ENCODE measurements at places on chromosomes 5 and 9.

DNA sequence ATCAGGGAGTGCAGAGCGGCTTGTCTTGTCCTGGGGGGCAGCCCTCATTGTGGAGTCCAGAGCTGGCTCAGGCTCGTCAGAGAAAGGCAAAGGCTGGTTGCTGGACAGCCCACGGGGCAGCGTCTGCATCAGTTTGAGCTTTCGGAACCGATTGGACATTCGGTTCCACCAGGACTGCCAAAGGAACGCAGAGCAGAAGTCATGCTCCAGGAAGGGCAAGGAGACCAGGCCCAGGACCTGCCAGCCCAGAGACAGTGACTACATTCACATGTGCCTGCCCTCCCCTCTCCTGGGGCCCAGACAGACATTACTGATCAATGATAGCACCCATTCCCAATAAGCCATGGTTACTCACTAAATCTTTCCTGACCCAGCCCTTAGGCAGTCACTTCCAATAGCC lies 18.1 kb downstream of the ANKS6 start:
- DNase-seq = no peak

DNA sequence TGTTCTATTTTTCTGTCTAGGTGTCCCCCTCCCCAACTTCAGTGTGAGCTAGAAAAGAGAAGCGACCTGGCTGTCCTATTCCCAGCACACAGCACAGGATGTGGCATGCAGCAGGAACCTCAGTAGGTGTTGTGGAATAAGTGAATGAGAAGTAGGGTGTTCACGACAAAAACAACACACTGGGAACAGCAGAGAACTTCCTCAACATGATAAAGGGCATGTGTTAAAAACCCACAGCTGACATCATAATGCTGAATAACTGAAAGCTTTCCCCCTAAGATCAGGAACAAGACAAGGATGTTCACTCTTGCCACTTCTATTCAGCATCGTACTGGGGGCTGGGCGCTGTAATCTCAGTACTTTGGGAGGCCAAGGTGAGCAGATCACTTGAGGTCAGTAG lies 155.6 kb upstream of the ZNF618 start:
- DNase-seq = no peak

GRCh38 chr5:59587489-59588337 lies 305.8 kb downstream of the PDE4D start:
- no peak for DNase-seq

DNA sequence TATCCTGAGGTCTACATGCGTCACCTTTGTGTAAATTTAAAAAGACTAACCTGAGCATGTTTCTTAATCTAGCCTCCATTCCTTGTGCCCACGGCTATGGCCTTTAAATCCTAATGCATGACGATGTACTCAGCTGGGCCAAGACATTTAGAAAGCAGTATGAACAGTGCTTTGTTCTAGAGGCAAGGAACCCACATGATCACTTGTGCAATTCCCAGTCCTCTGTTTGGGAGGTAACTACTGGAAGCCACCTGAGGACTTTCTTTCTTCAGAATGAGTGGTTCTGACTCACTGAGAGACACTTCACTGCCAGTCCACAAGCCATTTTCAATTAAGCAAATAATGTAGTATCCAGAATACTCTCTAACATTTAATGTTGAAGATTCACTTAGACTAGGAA lies 181.3 kb downstream of the RAB3C start:
- DNase-seq = no peak

GRCh38 chr5:118557251-118557661 lies 431.1 kb downstream of the DTWD2 start:
- no peak for DNase-seq

DNA sequence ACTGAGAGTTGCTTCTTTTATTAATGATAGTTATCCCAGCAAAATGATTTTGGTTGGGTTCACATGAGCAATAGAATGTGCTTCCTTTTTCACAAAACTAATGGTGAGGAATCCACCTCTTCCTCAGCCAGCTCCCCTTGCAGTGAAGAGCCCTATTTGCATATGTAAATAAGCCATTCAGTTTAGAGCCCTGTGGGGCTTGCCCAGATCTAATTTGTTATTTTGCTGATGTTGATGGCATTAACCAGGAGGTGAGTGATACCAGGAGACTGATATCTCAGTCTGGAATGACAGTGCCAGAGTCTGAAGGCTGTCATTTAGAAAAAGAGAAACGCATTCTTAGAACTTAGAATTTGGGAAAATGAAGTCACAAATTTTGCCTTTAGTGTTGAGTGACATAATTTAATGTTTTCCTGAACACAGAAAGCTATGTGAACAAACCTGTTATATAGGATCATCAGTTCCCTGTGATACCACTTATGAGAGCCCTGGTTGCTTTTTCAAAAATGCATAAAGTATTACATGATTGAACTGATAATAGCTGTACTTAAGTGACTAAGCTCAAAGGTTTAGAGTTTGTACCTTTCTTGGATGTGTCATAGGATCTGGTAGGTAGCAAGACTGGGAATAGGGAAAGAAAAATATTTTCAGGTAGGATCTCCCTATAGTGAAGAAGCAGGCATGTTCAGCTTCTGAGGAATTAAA lies 271.6 kb downstream of the MAST4 start:
- DNase-seq = no peak

GRCh38 chr5:75320371-75320770 lies 16.6 kb upstream of the HMGCR start:
- DNase-seq = no peak

DNA sequence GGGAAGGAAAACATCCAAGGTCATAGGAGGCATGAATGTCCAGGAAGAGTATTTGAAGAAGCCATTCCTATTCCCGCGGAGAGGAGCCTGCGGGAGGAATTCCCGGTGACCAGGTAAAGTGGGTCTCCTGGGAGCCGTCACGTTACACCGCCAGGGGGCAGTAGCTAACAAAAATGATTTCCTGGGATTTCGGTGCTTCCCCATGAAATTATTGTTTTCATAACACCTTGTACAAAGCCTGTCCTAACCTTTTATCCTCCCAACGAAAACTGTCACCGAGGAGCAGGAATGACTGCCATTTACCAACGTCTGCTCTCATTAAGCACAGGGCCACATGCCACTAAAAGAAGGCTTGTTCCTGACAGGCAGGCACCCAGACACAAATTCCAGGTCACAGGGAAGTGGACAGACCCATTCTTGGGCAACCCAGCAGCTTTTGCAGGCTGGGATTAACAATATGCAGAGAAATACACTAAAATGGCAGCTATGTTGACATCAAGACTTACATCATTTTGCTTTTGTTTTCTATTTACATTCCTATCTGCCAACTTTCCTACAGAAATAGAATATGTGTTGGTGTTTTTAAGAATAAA lies 41.2 kb upstream of the CTSL start:
- DNase-seq = no peak

DNA sequence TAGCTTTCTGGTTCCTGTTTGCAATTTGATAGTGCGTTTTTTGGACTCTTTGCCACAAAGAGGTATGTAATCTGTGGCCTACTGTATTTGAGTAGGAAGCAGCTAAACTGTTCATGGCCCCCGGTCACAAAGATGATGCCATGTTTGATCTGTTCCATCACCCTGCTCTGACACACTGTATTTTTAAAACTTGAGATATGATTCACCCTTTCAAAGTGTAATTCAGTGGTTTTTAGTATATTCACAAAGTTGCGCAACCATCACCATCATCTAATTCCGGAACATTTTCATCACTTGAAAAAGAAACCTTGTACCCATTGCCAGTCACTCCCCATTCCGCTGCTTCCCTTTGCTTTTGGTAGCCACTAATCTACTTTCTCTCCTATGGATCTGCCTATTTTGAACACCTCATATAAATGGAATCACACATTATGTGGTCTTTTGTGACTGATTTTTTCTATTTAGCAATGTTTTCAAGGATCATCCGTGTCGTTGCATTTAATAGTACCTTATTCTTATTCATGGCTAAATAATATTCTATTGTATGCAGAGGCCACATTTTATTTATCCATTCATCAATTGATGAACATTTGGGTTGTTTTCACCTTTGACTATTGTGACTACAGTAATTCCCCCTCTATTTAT lies 141.6 kb downstream of the NR3C1 start:
- DNase-seq = no peak

- DNase-seq = no peak
Observed at GRCh38 chr9:136372561-136373299, 739 bp downstream of the CARD9 start.

DNA sequence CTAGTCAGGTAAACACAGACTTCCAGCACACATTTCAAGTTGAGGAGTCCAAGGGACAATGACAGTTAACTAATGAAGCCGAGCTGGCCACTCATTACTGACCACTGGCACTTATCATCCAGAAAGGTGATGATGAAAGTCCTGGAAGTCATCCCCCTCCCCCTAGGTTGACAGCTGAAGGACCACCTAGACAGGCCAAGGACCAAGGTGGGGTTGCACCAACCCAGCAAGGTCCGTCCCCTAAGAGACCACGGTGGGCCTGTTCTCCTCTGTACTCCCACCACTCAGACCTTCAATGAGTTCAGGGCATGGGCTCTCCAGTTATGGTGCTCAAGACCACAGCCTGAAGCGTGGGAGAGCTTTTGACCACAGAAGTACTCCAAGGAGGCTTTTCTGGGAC lies 13.2 kb downstream of the P4HA2 start:
- no peak for DNase-seq

DNA sequence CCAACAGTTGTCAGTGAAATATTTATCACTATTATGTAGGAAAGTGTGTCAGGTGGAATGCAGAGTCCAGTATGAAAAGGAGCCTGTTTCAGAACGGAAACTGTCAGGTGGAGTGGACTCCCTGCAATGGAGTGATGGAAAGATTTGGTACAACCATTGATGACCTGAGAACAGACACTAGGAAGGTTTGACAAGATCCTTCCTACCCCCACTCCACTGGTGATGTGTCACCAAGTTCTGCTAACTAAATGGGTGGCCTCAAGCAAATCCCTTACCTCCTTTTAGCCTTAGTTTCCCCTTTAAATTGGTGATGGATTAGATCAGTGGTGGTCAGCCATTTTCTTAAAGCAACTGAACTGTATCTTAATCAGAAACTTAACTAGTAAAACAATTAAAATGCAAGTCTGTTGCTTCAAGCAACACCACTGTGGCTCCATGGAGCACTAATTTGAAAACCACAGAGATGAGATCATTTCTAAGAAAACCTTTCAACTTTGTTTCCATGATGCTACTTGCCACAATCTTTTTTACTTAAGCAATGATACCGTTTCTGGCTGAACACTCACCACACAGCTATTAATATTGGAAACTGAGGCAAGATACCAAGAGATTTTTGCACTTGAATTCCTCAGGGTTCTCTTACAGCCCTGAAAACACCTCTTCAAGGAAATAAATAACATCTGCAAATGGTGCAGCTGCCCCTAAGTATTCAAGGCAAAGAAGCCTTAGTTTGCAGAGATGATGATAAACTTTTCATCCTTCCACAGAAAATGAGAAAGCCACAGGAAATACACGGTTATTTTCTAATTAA lies 140.6 kb downstream of the ERCC6L2 start:
- DNase-seq = no peak

- DNase-seq = no peak
Observed at GRCh38 chr5:74188351-74189105, 452.0 kb downstream of the ENC1 start.

DNA sequence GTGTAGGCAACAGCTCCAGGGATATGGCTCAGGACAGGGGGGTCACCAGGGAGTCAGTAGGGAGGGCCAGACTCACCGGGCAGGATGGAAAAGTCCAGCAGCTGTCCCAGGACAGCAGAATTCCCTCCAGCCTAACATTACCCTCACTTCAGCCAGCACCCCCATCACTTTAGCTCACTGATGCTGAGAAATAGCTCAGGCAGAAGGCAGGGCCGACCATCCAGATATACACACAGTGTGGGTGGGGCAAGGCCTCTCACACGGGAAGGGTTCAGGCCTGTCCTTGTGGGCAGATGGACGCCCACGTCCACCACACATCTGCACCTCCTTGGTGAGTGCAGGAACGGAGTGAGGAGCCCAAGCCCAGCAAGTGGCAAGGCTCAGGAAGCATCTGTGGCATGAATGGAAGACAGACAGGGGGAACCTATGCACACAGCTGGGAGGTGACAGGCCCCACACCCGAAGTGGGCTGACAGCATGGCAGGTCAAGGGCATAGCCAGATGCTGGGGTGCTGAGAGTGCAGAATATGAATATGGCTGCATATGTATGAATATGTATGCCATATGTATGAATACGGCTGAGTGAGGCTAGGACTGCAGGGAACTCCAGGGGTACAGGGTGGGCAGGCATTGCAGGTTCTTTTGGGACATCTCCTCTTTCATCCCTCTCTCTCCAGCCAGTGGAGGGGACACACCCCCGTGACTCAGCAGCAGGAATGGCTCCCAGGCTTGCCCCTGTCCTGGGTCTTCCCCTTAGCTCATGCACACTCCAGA lies 17.0 kb downstream of the BICD2 start:
- no peak for DNase-seq

GRCh38 chr9:105026451-105026850 lies 98.5 kb upstream of the ABCA1 start:
- DNase-seq = no peak

GRCh38 chr5:116650544-116650943 lies 75.9 kb upstream of the SEMA6A start:
- DNase-seq = no peak

DNA sequence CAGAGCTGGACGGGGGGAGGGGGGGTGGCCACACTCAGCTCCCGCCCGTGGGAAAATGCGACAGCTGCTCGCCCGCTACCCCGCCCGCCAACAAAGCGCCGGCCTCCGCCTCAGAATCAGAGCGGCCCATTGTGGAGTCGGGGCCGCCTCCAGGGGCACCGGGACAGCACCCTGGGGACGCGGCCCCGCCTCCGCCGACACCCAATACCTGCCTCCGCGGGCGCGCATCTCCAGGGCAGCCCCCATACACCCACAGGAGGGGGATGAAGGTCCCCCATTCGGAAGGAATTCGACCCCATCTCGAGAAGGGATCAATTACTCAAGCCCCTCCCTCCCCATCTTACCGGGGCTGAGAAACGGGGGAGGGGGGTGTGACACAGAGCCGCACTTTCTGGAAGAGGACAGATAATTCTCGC lies 1.3 kb downstream of the NOTCH1 start:
- DNase-seq = no peak

DNA sequence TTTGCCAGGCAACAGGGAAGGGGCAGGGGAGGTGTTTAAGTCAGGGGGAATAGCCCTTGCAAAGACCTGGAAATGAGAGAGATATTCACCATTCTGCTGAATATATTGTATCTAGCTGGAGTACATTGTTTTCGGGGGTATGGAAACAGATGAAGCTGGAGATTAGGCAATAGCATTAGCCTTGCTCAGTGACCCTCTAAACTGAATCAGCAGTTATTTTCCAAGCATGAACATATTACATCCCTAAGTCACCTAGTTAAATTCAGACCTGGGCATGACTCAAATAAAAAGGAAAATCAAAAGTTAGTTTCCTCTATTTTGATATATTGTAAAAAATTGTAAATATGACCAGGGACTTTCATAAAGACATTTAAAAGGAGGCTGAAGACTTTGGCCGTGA lies 544.6 kb upstream of the TRPC7 start:
- DNase-seq = no peak

GRCh38 chr5:176388003-176388443 lies 375 bp downstream of the NOP16 start:
- DNase-seq = no peak

Data from activated gamma-delta T cell treated with anti-CD3 and anti-CD28 coated beads, Interleukin-2, amount 50 U/mL, for 16 hours (primary cell).